ENCODE measurements at places on chromosomes 2 and 18.

DNA sequence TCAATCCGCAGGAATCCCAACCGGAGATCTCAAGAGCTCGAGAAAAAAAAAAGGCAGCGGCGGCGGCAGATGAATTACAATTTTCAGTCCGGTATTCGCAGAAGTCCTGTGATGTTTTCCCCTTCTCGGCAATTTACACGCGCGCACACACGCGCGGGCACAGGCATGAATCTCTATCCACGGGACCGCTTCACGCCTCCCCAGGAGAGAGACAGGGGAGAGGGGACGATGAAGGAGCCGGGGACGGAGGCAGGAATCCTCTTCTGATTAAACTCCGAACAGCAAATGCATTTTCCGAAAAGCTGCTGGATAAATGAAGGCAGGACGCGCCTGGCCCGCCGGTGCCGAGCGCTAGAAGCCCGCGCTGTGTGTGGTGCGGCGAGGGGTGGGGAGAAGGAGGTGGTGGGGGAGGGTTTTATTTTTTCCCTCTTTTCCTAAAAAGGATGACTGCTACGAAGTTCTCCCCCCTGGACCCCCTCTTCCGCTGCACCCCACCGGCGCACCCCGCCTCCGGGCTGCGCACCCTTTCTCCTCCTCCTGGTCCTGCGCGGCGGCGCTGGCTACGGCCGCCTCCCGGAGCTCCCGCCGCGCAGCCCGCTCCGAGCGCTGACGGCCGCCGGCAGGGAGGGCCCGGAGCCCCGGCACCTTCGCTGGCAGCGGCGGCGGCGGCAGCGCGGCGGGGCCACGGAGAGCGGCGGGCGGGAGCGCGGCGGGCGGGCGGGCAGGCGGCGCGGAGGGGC lies at the start of gene BCL2:
TSS of gene BCL2 (minus strand) at position 387 of the 740 bp plus-strand sequence.
- DNase-seq = peak; percentile 40

- DNase-seq = peak; percentile 65
These were observed 137.8 kb downstream of the PID1 start for GRCh38 chr2:229133155-229133772.

DNA sequence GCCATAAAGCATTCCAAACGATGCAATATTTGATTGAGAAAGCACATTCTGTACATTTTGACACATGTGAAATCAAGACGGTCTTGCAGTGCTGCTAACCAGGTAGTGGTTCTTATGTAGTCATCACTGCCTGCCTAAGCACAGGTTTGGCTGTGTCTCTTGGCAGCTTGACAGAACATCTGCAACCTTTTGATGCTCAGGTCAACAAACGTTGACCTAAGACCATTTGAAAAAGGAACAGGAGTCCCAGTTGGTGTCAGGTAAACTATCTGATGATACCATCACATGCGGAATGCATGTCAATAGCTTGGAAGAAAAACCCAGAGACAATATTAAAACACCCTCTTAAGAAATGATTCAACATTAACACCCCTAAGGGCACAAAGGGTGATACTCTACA lies 80.7 kb downstream of the L3MBTL4 start:
- DNase-seq = no peak

DNA sequence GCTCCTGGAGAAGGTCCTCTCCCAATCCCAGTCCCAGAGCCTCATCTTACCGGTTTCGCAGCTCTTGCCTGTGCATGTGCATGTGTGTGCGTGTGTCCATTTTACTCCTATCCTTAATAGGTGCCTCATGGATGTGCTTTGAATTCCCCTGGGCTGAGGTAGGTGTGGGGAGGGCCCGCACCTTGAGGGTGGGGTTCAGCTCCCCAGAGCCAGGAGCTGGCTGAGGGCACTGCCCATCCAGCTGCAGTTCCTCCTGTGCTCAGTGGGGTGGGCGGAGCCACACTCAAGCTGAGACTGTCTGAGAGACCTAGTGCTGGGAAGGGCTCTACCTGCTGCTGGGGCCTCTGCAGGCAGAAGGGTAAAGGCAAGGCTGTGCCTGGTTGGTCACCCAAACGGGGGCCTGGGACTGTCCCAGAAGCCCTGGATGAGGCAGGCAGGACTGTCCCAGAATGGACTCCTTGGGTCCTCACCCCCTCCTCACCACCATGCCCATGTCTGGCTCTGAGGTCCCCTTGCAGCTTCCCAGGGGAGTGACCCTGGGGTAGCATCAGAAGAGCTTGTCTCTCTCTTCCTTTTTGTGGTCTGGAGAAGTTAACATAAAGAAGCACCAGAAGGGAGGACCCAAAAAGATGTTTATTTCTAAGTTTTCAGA lies 8.9 kb downstream of the GDF7 start:
- no peak for DNase-seq

DNA sequence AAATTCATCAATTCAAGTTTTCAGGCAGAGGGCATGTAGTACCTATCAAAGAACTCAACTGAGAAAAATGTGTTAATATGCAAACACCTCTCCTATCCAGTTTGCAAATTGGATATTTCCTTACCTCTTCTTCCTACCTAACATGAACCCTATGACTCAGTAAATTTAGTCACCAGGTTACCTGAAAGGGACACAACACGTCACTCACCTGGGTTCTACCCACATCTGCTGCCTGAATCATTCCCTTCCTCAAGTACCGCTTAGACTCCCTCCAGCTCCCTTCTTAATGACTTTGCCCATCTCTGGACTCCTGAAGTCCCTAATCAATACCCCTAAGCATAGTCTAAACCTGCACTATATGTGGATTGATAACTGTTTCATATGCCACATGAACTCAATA lies 10.4 kb downstream of the ANKRD44 start:
- no peak for DNase-seq

Data from fibroblast of villous mesenchyme (primary cell).